Heart right ventricle (tissue), 16 donors: ENCODE measurements at places on chromosomes 2 and 18.

- peaks cover 16% of the 10 kb centered on the region for H3K4me1 ChIP-seq
- no peak for DNase-seq
- H3K36me3 ChIP-seq: no peaks in the 10 kb centered on the region
- no peak overlapping the region for H3K27ac ChIP-seq
Observed at GRCh38 chr2:159851941-159852340, 53.9 kb upstream of the CD302 start.

- H3K27ac ChIP-seq: no peak overlapping the region
- H3K36me3 ChIP-seq: no peaks in the 10 kb centered on the region
- no peak for DNase-seq
- H3K4me3 ChIP-seq: no peak overlapping the region
- no peaks in the 10 kb centered on the region for H3K4me1 ChIP-seq
Observed at GRCh38 chr2:79630060-79630459, 117.2 kb downstream of the CTNNA2 start.

- DNase-seq: no peak
- H3K4me3 ChIP-seq: no peak overlapping the region
- H3K36me3 ChIP-seq: no peaks in the 10 kb centered on the region
- no peak overlapping the region for H3K27ac ChIP-seq
- H3K4me1 ChIP-seq: peaks cover 9% of the 10 kb centered on the region
- peaks cover 8% of the 10 kb centered on the region for H3K27me3 ChIP-seq
Observed at GRCh38 chr18:616380-616995, 19.7 kb downstream of the CLUL1 start.

GRCh38 chr18:22367303-22367702 lies 50.4 kb downstream of the CTAGE1 start:
- no peaks in the 10 kb centered on the region for H3K27me3 ChIP-seq
- H3K36me3 ChIP-seq: no peaks in the 10 kb centered on the region
- H3K4me3 ChIP-seq: no peak overlapping the region

DNA sequence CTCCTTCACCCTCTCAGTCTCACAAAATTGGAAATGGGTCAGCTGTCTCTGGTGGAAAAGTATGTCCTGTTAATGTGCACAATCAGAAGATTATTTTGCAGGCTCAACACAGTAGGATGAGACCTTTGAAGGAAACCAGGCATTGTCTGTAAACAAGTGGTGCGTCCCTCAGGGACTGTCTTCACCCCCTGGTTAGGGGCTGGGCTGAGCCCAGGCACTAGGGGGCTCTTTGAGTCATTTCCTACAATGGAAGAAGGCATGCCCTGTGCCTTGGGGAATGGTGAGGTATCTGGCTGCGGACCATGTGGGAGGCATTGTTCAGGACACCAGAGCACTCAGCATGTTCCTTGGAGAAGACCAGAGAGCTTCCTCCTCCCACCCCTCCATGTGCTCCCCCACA lies 26.8 kb downstream of the PKDCC start:
- no peak for DNase-seq
- no peak overlapping the region for H3K4me3 ChIP-seq
- H3K27me3 ChIP-seq: no peaks in the 10 kb centered on the region
- no peak overlapping the region for H3K27ac ChIP-seq
- no peaks in the 10 kb centered on the region for H3K36me3 ChIP-seq

- no peaks in the 10 kb centered on the region for H3K4me1 ChIP-seq
- no peak overlapping the region for H3K4me3 ChIP-seq
- H3K27ac ChIP-seq: no peak overlapping the region
- no peaks in the 10 kb centered on the region for H3K27me3 ChIP-seq
Observed at GRCh38 chr2:216031960-216032689, 18.8 kb upstream of the MREG start.

DNA sequence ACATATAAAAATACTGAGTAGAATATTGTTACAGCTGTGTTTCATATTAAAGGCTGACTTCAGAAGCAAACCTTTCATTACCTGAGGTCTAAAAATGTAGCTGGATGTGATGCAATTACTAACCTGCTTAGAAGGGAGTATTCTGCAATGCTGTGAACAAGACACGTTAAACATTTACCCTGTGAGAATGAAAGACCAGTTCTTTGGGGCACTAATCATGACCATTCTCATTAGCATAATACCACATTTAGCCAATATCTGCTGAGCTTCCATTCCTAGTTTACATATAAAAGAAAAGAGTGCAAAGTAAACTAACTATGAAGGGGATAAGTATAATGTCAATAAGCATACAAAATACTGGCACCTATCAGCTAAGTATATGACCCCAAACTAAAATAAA lies 784.0 kb upstream of the KLHL29 start:
- DNase-seq: no peak
- no peaks in the 10 kb centered on the region for H3K36me3 ChIP-seq
- H3K27ac ChIP-seq: no peak overlapping the region
- H3K27me3 ChIP-seq: no peaks in the 10 kb centered on the region
- H3K4me3 ChIP-seq: no peak overlapping the region
- H3K4me1 ChIP-seq: no peaks in the 10 kb centered on the region

GRCh38 chr2:109098251-109098920 lies 30.6 kb upstream of the SH3RF3 start:
- peaks cover 4% of the 10 kb centered on the region for H3K27me3 ChIP-seq
- H3K27ac ChIP-seq: no peak overlapping the region
- no peaks in the 10 kb centered on the region for H3K4me1 ChIP-seq

GRCh38 chr2:69945941-69946340 lies 15.5 kb downstream of the ASPRV1 start:
- no peak overlapping the region for H3K4me3 ChIP-seq
- DNase-seq: no peak
- no peak overlapping the region for H3K27ac ChIP-seq
- no peaks in the 10 kb centered on the region for H3K4me1 ChIP-seq
- no peaks in the 10 kb centered on the region for H3K27me3 ChIP-seq

DNA sequence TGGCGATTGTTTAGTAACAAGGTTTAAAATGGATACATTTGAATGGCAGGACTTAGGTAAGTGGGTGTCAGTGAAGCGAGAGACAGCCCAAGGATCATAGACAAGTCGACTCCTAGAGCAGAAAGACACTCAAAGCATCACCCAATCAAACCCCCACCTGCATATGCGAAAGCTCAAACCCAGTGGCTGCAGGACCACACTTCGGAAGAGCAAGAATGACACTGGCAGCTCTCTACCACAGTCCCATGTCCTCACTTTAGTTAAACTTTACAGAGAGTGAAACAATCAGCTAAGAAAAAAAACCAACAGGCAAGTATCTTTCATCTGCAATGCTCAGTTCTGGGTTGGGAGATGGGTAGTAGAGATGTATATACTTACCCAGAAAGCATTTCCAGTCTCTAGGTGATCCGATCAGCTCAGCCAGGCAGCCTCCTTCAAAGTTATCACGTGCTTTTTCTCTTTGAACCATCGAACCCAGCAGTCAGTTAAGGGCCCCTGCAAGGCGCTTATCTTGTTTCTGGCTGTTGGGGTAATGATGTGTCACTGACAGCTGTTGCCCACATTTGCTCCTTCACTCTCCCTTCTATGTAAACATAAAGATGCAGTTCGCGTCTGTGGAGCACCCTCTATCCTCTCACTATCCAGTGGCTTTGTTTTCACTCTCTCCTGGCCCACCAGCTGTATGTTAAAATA lies 357.5 kb upstream of the ID2 start:
- H3K4me1 ChIP-seq: no peaks in the 10 kb centered on the region
- DNase-seq: no peak
- no peak overlapping the region for H3K4me3 ChIP-seq
- H3K27ac ChIP-seq: no peak overlapping the region
- no peaks in the 10 kb centered on the region for H3K36me3 ChIP-seq

DNA sequence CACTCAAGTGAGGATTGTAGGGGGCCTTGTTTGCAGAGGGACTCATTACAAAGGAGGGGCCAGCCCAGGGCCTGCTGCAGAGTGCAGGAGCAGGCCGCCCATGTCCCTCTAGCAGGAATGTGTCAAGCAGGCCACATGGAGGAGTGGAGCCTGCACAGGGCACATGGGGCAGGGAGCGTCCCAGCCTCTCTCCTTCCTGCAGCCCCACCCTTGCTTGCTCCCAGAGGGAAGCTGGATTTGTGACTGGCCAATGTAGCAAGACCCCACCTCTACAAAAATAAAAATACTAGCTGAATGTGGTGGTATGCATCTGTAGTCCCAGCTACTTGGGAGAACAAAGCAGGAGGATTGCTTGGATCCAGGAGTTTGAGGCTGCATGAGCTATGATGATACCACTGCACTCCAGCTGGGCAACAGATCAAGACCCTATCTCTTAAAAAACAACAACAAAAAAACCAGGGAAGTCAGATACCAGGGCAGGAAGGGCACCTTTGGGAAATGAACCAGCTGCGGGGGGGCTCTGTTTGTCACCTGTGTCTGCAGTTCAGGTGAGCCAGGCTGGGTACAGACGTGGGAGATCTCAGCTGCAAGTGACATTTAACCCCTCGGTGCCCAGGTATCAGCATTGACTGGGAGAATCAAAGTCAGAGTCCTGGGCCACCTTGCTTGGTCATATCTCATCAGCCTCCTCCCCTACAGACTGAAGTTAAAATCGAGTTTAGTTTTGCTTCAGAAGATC lies 27.7 kb downstream of the IMPA2 start:
- peaks cover 88% of the 10 kb centered on the region for H3K36me3 ChIP-seq
- no peaks in the 10 kb centered on the region for H3K27me3 ChIP-seq
- no peak for DNase-seq
- peaks cover 4% of the 10 kb centered on the region for H3K4me1 ChIP-seq
- peak overlapping the region; percentile 5 for H3K27ac ChIP-seq
- H3K4me3 ChIP-seq: no peak overlapping the region
